ENCODE measurements at places on chromosomes 16 and 17. TPM values are rescaled to one million over a fixed set of nuclear protein-coding genes. Genes with fewer than 3 reads are reported as not detected.

TMEM98 gene
- polyA plus RNA-seq, result not detected

MAPT gene
- polyA plus RNA-seq, result not detected

C16orf82 gene
- polyA plus RNA-seq, result not detected

SPIRE2 gene
- 0.19 TPM for polyA plus RNA-seq

SEPTIN12 gene
- polyA plus RNA-seq, result not detected

SPAG9 gene
- polyA plus RNA-seq, result 6.1 TPM

MYH4 gene
- polyA plus RNA-seq, result not detected

KRTAP3-2 gene
- polyA plus RNA-seq, result not detected

SOCS3 gene
- polyA plus RNA-seq, result 17.3 TPM

PIRT gene
- polyA plus RNA-seq, result not detected

SOST gene
- polyA plus RNA-seq, result not detected

PDILT gene
- not detected for polyA plus RNA-seq

PRDM7 gene
- not detected for polyA plus RNA-seq

TCF25 gene
- polyA plus RNA-seq, result 135 TPM

XAF1 gene
- polyA plus RNA-seq, result 76.2 TPM

RUNDC3A gene
- not detected for polyA plus RNA-seq

ABCC12 gene
- polyA plus RNA-seq, result not detected

WNT3 gene
- polyA plus RNA-seq, result 0.14 TPM

MYO18A gene
- polyA plus RNA-seq, result 39.6 TPM

ZC3H18 gene
- 17.5 TPM for polyA plus RNA-seq

TM4SF5 gene
- polyA plus RNA-seq, result not detected

USP43 gene
- polyA plus RNA-seq, result not detected

ZKSCAN2 gene
- polyA plus RNA-seq, result 1.4 TPM

RBBP6 gene
- polyA plus RNA-seq, result 31.5 TPM

CD300H gene
- polyA plus RNA-seq, result 0.61 TPM

RNF43 gene
- polyA plus RNA-seq, result 0.15 TPM

CETP gene
- 0.79 TPM for polyA plus RNA-seq

NEUROD2 gene
- not detected for polyA plus RNA-seq

FNDC8 gene
- polyA plus RNA-seq, result not detected

GUCY2D gene
- polyA plus RNA-seq, result 0.18 TPM

MYH13 gene
- polyA plus RNA-seq, result not detected

MT1M gene
- polyA plus RNA-seq, result not detected

TMC5 gene
- not detected for polyA plus RNA-seq

CIBAR2 gene
- polyA plus RNA-seq, result not detected

GLP2R gene
- polyA plus RNA-seq, result not detected

BIRC5 gene
- 0.25 TPM for polyA plus RNA-seq

ZNF319 gene
- polyA plus RNA-seq, result 11.0 TPM

ZNF18 gene
- polyA plus RNA-seq, result 6.8 TPM

SETD1A gene
- polyA plus RNA-seq, result 3.0 TPM

ZG16B gene
- polyA plus RNA-seq, result not detected

GAS7 gene
- polyA plus RNA-seq, result 1.7 TPM

CTRB1 gene
- polyA plus RNA-seq, result not detected

SLC9A5 gene
- polyA plus RNA-seq, result 0.75 TPM

METTL9 gene
- polyA plus RNA-seq, result 78.5 TPM

CCL7 gene
- not detected for polyA plus RNA-seq

ABCA6 gene
- polyA plus RNA-seq, result 0.80 TPM

TEKT3 gene
- not detected for polyA plus RNA-seq

SLC5A11 gene
- polyA plus RNA-seq, result 0.13 TPM

KRTAP1-5 gene
- polyA plus RNA-seq, result not detected

CCDC78 gene
- polyA plus RNA-seq, result 0.74 TPM

SOX9 gene
- polyA plus RNA-seq, result not detected

KRTAP9-7 gene
- polyA plus RNA-seq, result not detected

GRAP gene
- 123 TPM for polyA plus RNA-seq

CMTR2 gene
- polyA plus RNA-seq, result 27.7 TPM

KCNH4 gene
- polyA plus RNA-seq, result not detected

PRSS8 gene
- polyA plus RNA-seq, result not detected

C17orf107 gene
- 1.0 TPM for polyA plus RNA-seq

Data from IgD-negative memory B cell (primary cell).